ENCODE measurements at places on chromosomes 1 and 21.
A peak's percentile ranks its signal among the peaks of the same experiment; 100 is the strongest.

DNA sequence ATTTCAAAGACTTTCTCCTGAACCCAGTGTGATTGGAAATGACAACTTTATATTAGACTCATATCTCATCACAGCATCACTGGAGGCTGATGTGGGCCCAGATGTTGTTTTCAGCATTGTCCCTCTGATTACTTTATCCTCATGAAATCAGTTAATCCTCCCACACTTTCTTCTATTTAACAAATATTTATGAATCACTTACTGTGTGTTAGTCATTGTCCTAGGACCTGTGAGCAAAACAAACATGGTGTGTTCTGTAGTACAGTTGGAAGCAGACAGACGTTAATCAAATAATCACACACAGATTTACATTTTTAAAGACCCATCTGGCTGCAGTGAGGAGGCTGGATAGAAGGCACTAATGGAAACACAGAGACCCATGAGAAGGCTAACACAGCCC is 383.7 kb downstream of the PRDM2 start:
- DNase-seq, result no peak

- DNase-seq, result no peak
Measured at GRCh38 chr1:228265167-228265566, 57.3 kb downstream of the OBSCN start.

- DNase-seq, result no peak
Measured at GRCh38 chr1:208533746-208534598, 289.8 kb upstream of the PLXNA2 start.

- no peak for DNase-seq
Measured at GRCh38 chr1:209661071-209661470, 8.8 kb upstream of the LAMB3 start.

DNA sequence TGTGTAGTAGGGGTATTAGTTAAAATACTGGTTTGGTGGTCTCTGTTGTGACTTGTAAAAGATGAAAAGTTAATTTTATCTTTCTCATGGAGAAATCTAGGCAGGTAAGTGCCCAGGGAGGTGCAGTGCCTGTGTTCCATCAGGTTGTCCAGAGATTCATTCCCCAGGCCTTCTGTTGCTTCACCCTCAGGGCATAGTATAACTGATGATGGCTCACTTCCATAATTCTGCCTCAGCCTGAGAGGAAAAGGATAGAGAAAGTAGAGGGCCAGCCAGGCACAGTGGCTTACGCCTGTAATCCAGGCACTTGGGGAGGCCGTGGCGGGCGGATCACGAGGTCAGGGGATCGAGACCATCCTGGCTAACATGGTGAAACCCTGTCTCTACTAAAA is 153.9 kb downstream of the FMN2 start:
- no peak for DNase-seq

DNA sequence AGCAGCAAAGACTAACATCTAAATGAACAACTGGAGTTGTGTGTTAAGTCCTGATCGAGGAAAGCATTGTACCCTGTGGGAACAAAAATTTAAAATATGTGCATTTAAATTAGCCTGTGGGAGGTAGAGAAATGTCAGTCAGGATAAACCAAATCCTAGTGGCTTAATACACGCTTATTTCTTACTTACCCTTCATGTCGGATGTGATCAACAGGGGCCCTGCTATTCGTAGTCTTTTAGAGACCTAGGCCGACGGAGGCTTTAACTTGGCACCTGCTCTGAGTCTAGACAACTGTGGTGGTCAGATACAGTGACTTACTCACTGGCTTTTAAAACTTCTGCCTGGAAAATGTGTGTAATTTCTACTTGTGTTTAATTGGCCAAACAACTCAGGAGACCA is 10.2 kb downstream of the GSTM3 start:
- DNase-seq, result no peak

DNA sequence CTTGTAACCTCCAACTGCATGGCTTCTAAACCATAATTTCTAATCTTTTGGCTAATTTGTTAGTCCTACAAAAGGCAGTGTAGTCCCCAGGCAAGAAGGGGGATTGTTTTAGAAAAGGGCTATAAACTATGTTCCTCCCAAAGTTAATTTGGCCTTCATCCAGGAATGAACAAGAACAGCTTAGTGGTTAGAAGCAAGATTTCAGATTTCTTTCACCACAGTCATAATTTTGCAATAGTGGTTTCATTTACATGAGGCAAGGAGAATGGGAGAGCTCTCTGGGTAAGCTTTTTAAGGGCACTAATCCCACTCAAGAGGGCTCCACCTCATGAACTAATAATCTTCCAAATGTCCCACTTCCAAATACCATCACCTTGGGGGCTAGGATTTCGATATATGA is 1353.9 kb downstream of the NCAM2 start:
- DNase-seq, result no peak

- DNase-seq, result peak; percentile 64
Measured at GRCh38 chr1:158931055-158931737, at the start of gene PYHIN1. PYHIN1 (plus strand) TSS chr1:158931552; CDS start chr1:158936911, 5,359 bp downstream.

GRCh38 chr1:203251466-203251865 is 22.0 kb upstream of the CHIT1 start:
- DNase-seq, result no peak

DNA sequence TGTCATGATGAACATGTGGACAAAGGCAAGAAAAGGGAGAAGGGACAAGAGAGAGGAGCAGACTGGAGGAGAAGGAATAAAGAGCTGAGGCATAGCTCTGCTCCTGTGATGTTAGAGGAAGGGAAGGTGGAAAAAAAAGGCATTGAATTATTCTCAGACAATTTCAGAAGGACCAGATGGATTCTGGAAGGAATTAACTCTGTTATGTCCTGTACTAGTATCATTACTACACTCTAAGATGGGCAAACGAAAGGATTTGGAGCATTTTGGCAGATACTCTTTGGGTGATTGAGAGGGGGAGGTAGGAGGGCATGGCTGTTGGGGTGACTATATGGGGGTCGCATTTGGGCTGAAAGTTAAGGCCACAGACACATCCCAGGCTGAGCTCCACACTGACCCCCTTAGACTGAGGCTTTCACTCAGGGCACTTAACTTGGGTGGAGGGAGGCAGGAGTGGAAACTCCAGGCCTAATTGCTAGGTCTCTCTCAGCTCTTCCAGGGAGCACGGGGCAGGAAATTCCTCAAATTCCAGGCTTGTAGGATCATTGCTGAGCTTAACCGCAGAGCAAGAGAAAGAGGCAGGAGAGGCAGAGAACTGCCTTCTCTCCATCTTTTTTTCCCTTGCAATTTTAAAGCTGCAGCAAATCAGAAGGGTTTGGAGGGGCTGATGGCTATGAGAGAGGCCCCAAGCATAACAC is 25.9 kb downstream of the KIRREL1 start:
- DNase-seq, result no peak

- no peak for DNase-seq
Measured at GRCh38 chr21:18161841-18162240, 82.8 kb upstream of the CHODL start.

- peak; percentile 28 for DNase-seq
Measured at GRCh38 chr1:173914366-173914871, 2.7 kb downstream of the SERPINC1 start.

- DNase-seq, result no peak
Measured at GRCh38 chr1:167467126-167467710, 51.1 kb downstream of the CD247 start.

- no peak for DNase-seq
Measured at GRCh38 chr1:162697140-162697895, 65.1 kb downstream of the DDR2 start.

DNA sequence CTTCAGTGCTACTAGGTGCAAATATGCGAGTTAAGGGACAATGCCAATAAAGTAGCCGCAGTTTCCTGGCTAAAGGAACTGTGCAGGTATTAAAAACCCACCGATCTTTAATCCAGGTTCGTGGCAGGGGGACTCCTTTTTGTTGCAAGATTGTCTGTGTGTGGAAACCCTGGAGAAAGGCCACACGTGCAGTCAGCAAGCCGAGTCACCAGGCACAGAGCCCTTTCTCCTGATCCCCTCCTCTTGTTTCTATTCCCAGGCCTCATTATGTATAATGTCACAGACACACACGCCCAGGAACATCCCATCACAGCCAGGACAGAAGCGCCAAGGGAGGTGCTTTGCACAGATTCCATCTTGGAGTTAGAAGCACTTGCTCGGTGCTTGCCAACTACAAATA is 528.9 kb downstream of the KIF26B start:
- no peak for DNase-seq

DNA sequence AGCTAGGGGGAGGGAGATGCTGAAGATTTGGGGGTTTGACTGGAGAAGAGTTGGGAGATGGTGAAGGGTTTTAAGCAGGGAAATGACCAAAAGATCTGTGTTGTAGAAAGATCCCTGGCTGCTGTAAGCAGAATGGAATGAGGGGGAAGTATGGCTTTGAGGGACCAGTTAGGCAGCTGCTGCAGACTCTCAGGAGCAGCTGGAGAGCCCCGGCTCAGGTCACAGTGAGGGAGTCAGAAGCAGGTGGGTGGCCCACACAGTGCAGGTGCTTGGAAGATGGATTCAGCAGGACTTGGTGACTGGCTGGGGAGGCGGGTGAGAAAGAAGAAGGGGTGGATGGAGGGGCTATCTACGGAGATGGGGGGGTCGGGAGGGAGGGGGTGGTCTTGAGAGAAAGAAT is 35.7 kb downstream of the EDN2 start:
- DNase-seq, result no peak

DNA sequence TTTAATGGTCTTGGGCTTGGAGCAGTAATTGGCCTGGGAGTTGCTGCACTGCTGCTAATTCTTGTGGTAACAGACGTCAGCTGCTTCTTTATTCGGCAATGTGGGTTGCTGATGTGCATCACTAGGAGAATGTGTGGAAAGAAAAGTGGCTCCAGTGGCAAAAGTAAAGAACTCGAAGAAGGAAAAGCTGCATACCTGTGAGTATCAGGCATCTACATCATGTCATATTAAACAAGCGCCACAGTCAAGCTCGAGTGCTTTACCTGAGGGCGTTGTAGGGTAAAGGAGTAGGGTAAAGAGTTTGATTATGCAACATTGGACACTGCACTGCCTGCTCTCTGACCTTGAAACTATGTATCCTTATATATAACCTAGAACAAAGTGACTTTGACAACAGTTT is 510.6 kb downstream of the NCAM2 start:
- no peak for DNase-seq

DNA sequence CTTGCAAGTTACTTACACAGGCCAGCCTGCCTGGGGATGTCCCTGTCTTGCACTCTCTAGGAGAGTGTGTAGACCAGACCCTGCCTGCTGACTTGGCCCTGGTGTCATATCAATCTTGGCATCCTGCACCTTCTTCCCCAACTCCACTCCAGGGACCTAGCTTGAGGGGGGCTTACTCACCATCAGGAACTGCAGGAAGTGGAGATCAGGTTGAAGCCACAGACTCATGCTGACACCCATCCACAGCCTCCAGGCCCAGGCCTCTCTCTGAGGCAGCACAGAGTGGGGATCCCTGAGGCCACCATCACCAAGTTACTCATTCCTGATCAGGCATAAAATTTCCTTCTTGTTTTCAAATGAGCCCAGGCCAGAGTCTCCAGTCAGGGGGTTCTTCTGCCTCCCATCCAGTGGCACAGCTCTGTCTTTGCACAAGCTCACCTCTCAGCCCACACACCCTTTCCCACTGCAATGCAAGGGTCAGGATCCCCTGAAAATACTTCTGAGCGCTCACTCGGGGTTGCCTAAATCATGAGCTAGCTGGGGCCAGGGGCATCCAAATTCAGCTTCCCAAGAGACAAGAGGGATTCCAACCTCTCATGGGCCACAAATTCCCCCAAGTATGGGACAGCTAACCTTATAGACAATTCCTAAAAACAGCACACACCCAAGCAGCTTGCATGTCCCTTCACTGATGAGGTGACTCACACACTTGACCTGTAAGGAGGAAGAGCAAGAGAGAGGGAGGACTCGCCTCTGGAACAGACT is 33.5 kb downstream of the CSMD2 start:
- no peak for DNase-seq

DNA sequence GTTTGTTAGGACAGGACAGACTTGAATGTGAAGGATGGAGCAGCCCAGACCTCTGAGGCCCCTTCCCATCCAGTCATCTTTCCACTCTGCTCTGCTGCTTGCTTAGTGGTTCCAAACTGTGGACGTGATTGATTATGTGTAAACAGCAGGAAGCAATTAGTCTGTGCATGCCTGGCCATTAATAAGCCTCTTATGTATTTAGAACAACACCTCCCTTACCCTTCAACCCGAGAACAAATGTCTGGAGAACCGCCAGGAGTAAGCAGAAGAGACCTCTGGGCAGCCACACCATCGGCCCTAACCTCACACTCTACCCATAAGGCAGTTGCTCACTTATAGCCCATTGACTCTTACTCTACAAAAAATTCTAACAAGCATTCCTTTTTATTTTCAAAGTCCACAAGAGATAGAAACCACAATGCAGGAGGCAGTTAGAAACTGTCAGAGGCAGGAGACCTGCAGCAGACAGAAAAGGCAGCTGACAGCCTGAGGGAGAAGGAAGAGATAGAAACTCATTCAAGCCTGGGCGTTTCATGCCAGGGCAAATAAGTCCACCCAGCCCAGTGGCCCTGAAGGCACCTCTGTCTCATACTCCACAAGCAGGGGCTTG is 5.8 kb upstream of the EPHA8 start:
- DNase-seq, result no peak

DNA sequence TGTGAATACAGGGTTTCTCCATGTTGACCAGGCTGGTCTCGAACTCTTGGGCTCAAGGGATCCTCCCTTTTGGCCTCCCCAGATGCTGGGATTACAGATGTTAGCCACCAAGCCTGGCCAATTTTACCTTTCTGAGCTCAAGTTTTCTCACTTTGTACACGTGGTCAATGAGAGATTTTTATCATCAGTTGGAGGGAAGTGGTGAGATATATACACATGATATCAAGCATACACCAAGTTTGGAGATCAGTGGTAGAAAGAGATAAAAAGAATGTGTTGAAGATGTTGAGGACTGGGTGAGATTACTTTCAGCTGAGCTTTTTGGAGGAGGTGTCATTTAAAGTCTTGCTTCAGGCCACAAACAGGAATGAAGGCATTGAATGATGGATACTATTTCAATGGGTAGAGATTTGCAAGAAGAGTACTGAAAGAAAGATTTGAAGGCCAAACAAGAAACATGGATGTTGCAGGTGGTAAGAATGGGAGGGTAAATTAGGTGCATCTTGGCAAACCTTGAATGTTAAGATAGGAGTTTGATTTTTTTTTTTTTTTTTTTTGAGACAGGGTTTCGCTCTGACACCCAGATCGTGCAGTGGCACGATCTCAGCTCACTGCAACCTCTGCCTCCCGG is 3.0 kb upstream of the SESN2 start:
- DNase-seq, result peak; percentile 70

DNA sequence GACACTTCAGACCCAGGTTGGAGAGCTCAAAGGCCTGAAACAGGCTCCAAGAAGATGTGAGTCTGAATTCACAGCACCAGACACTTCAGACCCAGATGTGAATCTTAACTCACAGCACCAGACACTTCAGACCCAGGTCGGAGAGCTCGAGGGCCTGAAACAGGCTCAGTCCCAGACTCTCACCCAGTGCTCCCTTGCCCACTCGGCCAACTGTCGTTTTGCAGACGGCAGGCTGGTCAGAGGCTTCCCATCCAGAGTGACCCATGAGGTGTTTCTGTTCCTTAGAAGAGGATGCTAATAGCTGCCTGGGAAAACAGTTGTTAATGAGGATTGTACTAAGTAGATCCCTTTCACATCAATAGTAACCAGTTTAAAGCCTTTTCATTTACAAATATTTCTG is 88.4 kb downstream of the ADARB1 start:
- DNase-seq, result no peak

GRCh38 chr1:6170742-6171201 is 9.3 kb downstream of the CHD5 start:
- DNase-seq, result no peak
